ENCODE measurements at places on chromosomes 5 and 9. TPM values are rescaled to one million over a fixed set of nuclear protein-coding genes. Genes with fewer than 3 reads are reported as not detected.

GRCh38 chr9:36862206-36863145 lies 171.6 kb downstream of the PAX5 start:
- no peak for DNase-seq

DNA sequence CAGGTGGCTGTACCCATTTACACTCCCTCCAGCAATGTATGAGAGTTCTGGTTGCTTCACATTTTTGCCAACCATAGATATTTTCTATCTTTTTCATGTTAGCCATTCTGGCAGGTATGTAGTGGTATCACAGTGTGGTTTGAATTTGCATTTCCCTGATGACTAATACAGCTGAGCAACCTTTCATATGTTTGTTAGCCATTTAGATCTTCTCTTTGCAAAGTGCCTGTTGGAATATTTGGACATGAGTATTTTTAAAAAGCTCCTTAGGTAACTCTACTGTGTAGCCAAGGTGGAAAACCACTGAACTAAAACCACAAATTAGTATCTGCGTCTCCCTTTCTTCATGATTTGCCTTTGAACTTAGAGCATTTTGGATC lies 31.9 kb downstream of the IRF1 start:
- DNase-seq = no peak

DNA sequence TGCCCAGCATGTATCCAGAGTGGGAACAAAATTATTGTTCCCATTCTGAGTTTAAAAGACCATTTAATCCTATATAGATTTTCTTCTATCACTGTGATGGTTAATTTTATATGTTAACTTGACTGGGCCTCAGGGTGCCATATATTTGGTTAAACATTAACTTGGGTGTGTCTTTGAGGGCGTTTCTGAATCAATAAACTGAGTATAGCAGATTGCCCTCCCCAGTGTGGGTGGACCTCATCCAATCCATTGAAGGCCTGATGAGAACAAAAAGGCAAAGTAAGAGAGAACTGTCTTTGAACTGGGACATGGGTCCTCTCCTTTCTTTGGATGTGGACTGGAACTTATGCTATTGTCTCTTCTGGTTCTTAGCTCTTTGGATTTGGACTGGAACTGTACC lies 17.3 kb downstream of the RIOK2 start:
- no peak for DNase-seq

GRCh38 chr5:115810761-115811160 lies 5.7 kb downstream of the CDO1 start:
- DNase-seq = no peak

GRCh38 chr5:157497875-157498611 lies 38.0 kb downstream of the NIPAL4 start:
- DNase-seq = no peak

NME5 gene
- total RNA-seq = 1.1 TPM

AOPEP gene
- total RNA-seq = 306 TPM

SNCB gene
- total RNA-seq = not detected

OTP gene
- total RNA-seq = not detected

All from suprapubic skin (tissue), 4 donors.